ENCODE measurements at places on chromosomes 7 and 10. TPM values are rescaled to one million over a fixed set of nuclear protein-coding genes. Genes with fewer than 3 reads are reported as not detected.

PBLD gene
- total RNA-seq, result 1.9 TPM

CCDC3 gene
- 4.7 TPM for total RNA-seq

GRCh38 chr10:74419958-74420375, 268.9 kb downstream of the ADK start:
- no peak for DNase-seq
- no peaks in the 10 kb centered on the region for H3K4me1 ChIP-seq
- H3K36me3 ChIP-seq, result no peaks in the 10 kb centered on the region
- H3K27ac ChIP-seq, result no peak overlapping the region

DNA sequence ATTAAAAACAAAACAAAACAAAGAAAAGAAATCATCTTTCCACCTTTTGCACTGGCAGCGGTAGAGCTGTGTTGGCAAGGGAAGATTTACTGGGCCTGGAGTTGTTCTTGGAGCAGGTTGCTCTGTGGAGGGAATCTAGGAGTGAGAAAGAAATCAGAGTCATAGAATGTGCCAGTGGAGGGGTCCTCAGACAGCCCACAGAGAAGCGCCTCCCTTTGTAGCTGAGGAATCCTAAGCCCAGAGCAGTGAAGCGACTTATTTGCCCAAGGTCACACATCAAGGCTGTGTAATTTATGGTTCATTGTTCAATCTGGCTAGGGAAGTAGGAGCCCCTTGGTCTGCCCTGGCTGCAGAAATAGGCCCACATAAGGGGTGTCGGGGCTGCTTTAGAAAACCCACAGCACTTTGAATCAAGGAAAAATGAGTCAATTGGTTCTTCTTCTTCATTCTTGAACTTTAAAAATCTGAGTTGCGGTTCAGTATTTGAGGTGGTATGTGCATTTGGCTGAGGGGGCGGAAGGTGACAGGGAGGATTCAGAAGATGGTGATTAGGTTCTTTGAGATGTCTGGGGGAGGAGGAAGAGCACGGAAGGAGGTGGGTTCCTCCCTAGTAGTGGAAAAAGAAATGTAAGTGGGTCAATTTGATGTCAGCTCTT, 253.7 kb downstream of the PTEN start:
- no peaks in the 10 kb centered on the region for H3K36me3 ChIP-seq
- no peak overlapping the region for H3K27ac ChIP-seq
- no peak for DNase-seq
- no peaks in the 10 kb centered on the region for H3K4me1 ChIP-seq
- no peak overlapping the region for H3K4me3 ChIP-seq
- no peaks in the 10 kb centered on the region for H3K27me3 ChIP-seq

- H3K36me3 ChIP-seq, result no peaks in the 10 kb centered on the region
- DNase-seq, result peak; percentile 50
- peaks cover 38% of the 10 kb centered on the region for H3K4me1 ChIP-seq
- H3K27me3 ChIP-seq, result no peaks in the 10 kb centered on the region
These were observed 26.2 kb downstream of the ABLIM1 start for GRCh38 chr10:114631666-114632417.

DNA sequence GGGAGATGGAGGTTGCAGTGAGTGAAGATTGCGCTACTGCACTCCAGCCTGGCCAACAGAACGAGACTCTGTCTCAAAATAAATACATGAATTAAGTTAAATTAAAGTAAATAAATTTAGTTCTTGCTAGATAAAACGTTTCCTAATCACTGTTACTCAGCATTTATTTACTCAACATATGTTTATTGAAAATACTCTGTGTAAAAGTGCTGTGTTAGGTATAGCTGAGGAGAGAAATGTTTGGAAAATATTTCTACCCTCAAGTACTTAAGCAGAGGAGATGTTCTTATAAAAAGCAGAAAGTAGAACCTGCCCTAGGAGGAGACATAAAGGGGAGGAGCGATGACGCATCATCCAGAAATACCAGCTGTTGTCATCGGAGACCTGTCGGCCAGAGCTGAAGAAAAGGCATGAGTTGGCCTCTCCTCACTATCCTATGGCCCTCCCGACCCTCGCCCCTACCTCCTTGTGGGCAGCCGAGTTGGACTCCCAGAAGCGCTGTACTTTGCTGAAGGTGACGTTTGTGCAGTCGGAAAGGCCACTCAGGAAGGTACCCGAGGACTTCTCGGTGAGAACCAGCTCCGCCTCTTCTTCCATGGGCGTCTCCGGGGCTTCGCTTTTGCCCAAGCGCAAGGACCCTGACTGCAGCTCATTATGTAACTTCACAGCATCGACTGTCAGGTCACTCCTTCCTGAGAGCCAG, 1.1 kb downstream of the RRP12 start:
- DNase-seq, result peak; percentile 78
- peak overlapping the region; percentile 97 for H3K27ac ChIP-seq
- H3K27me3 ChIP-seq, result no peaks in the 10 kb centered on the region
- peaks cover 2% of the 10 kb centered on the region for H3K36me3 ChIP-seq

DNA sequence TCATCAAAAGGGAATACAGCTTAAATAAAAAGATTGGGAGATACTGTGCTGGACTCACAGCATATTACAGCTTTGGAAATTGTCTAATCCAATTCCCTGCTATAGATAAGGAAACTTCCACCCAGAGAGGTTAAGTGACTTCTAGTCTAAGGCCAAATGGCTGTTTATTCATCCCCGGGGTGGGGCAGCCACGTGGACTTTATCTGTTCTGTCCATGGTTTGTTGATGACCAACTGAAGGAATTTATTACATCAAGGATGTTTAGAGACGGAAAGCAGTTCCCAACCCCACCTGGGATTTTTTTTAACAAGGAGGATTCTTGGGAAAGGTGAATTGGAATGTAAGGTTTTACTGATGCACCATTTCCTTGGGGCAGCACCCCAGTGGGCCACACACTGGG, 88.6 kb downstream of the ATXN7L1 start:
- no peak overlapping the region for H3K4me3 ChIP-seq
- H3K36me3 ChIP-seq, result no peaks in the 10 kb centered on the region
- H3K27me3 ChIP-seq, result no peaks in the 10 kb centered on the region
- no peak overlapping the region for H3K27ac ChIP-seq

DNA sequence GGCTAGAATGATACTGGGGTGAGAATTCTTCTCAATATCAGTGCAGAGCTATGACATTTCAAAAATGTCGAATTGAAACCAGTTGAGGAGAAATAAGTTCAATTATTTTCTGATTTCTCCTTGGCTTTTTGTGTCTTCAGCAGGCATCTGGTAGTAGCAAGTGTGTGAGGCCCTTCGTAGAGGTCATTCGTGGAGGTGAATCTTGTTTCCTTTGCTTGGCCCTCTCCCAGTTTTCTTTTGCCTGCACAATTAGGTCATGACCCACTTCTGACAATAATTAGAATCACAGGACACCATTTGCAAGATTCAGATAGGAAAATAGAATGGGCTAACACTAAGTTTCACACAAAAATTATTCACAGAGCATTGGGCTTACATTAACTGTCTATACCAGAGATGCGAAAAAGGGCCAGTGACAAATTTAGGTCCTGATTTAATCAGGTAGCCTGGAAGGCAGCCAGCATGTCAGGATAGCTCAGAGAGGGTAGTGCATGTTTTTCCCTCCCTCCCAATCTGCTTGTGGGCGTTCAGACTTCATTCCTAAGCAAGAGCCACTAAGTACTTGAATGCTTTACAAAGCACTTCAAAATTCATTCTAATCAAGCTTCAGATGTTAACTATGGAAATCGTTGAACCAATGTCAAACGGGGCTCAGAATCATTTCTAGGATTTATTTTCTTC, 24.0 kb upstream of the A1CF start:
- H3K27me3 ChIP-seq, result no peaks in the 10 kb centered on the region
- H3K4me1 ChIP-seq, result no peaks in the 10 kb centered on the region
- H3K4me3 ChIP-seq, result no peak overlapping the region
- H3K27ac ChIP-seq, result no peak overlapping the region
- no peaks in the 10 kb centered on the region for H3K36me3 ChIP-seq

All from psoas muscle (tissue), 8 donors.